ENCODE measurements at places on chromosomes 1 and 21. TPM values are rescaled to one million over a fixed set of nuclear protein-coding genes. Genes with fewer than 3 reads are reported as not detected.

GRCh38 chr1:156432669-156433018, 63.6 kb downstream of the RHBG start:
- no peak for DNase-seq

GRCh38 chr21:41183575-41183974, 15.6 kb downstream of the BACE2 start:
- no peak for DNase-seq

DNA sequence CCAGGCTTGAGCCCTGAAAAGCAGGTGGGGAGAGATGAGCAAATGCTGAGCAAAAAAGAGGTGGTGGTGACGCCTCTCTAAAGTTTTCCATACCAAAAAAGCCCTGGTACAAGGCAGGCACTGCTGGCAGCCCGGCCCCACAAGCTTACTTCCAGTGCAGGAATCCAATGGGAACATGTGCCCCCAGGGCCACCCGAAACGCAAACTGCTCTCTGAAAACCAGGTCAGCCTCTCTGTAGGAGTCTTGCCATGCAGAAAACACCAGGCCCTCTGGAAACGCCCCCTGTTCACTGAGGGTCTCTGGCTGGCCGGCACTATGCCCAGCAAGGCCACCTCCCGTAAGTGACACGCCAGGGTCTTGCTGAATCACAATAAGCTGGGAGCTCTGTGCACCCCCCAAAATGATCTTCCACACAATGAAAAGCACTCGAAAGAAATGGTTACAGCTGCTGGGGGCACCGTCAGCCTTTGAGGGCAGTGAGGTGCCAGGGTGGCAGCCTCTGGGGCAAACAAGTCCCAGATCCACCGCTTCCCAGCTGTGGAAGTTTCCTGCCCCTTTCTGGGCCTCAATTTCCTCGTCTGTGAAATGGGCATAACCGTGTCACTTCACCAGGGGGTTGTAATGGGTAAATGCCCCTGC, 170.5 kb downstream of the TOMM20 start:
- DNase-seq, result no peak

Gene TNFSF4
- 2.0 TPM for polyA plus RNA-seq

Gene OLFML2B
- polyA plus RNA-seq, result 10.6 TPM

All from right renal cortex interstitium (tissue), 3 donors.